Osteoblast (primary cell): ENCODE measurements at places on chromosomes 7 and 10.

- DNase-seq, result peak; percentile 11
Measured at GRCh38 chr7:28413011-28413410, 693 bp downstream of the CREB5 start.

DNA sequence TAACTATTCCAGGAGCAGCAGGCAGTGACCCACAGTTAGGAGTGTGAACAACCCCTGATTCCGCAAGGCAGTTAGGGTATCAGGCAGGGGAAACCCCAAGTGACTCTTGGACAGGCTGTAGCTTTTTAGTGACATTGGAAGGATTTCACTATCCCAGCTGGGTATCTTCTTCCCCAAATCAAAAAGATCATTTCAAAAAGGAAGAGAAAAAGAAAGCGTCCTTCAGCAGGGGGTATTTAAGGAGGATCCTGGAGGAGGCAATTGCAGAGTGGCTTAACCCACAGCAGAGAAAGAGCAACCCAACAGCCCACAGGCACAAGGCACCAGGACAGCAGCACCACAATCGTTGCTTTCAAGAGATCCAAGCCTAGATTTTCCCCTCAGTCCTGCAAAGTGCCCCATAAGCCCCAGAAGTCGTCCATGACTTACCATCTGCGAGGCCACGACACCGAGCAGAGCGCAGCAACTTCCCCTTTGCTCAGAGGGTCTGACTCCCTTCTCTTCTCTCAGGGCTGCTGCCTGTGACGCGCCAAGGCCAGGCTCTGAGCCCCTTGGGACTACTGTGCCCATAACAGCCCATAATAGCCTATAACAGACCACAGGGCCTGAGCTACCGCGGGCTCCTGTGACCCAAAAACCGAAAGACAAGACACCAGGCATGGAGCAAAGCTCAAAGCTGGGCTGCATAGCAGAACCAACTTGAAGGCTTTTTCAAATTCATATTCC is 19.8 kb downstream of the PIK3AP1 start:
- DNase-seq, result no peak

GRCh38 chr7:4302203-4302905 is 379.7 kb upstream of the FOXK1 start:
- DNase-seq, result peak; percentile 42

DNA sequence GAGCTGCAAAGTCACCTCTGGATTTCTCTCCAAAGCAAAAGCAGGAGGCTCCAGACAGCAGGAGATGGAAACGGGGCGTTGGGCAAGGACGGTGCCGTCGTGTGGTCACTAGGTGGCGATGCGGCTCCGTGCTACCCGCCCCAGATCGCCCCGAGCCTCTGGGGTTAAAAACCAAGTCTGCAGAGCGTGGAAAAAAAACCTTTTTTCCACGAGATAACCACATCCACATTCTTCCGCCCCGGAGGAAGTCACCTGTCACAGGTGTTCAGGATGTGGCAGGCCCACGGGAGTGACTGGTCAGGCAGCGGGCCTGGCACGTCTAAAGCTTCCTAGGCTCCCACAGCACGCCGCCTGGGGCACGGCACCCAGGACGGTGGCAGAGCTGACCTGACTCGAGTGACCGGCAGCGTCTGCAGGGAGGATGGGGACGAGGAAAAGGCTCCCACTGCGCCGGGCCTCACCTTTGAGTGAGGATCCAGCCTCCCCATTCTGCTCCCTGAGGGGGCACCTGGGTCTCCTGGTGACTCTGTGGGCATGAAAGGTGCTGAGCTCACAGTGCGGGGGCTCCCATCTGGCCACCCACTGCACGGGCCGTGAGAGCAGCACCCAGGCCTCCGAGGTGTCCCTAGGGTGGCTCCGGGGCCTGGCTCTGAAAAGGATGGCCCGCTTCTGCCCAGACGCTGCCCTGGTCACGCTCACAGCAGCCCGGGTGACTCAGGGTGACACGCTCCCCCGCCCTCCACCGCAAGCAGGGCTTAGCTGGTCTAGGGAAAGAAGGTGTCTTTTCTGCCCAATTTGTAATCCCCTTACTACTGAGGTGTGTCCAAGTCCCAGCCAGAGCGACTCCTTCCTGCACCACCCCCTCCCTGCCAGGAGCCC is 71.3 kb upstream of the TNRC18 start:
- peak; percentile 97 for DNase-seq

DNA sequence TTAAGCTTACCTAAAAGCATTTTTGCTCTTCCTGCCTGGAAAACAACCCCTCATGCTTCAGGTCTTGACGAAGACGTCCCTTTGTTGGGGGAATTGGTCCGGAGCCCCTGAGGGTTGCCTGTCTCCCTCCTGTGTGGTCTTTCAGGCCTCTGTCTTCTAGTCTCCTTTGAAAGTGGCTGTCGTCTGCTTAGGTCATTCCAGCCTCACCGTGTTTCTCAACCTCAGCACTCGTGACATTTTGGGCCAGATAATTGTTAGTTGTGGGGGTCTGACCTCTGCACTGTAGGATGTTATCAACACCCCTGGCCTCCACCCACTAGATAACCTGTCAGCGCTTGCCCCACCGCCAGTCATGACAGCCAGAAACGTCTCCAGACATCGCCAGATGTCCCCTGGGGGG is 219.1 kb downstream of the TCF7L2 start:
- DNase-seq, result no peak

DNA sequence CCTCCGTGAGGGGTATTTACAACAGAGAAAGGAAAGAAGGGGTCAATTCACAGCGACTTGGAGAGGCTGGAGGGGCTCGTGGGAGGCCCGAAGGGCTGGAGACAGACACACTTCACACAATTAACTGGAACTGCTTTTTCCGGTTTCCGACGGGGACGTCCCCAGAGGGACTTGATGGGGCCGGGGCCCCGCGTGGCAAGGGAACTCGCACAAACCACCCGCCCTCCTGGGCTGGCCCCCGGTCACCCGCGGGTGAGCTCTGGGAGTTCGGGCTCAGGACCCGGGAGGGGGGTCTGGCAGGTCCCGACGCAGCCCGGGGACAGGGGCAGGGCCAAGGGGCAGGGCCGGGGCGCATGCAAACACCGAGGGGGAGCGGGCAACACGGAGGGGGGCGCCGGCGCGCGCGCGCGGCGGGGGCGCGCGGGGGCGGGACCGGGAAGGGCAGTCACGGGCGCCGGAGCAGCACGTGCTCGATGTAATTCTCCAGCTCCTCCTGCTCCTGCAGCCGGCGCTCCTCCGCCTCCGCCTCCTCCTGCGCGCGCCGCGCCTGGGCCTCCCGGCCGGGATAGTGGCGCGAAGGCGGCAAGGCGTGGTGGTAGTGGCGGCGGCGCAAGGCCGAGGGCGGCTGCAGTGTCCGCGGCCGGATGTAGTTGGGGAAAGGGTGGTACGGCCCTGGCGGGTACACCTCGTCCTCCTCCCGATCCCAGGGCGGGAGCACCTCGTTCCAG is 2.7 kb downstream of the VGF start:
- DNase-seq, result peak; percentile 95

- no peak for DNase-seq
Measured at GRCh38 chr7:130822642-130823041, 88.6 kb upstream of the KLF14 start.

DNA sequence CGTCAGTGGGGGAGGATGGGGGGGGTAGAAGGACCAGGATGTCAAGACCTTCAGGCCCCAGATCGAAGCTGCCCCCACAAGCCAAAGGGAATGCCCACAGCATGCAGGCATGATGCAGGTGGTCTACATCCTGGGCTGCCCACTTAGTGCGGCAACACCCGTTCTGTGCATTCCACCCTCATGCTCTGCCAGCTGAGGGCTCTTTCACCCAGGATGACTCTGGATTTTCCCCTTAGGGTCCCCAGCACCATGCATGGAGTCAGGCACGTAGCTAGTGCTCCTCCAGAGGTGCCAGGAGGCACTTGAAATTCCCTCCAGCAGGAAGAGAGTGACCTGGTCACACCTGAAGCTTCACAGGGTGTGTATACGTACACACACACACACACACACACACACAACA is 66.2 kb downstream of the SH3PXD2A start:
- no peak for DNase-seq

DNA sequence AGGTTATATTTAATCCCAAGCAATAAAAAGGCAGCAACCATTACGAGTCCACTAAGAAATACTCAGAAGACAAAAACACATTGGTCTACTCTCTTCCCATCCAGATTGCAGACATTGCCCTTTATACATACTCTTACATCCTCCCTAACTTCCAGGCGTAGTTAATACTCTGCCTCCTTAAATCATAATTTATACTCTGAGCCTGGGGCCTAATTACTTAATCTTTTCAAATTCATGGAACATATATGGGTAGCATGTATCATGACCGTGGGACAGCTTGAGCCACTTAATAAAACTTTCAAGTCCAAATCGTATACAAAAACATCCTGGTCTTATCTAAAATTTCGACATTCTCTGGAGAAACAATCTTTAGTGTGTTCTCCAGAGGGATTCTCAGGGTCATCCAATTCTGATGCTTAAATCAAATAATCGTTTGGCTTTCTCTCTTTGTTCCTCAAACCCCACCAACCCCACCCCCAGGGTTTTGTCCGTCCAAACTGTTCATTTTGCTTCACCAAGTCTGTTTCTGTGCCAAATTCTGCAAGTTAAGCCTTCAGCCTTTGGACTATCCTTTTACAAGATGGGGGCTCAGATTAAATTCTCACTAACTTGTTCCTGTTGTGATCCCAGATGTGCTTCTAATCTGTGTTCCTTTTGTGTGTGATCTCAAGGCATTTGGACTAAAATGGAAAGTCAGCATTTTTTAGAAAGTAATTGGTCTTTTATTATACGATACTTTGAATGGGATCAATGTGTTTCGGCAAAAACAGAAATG is 86.4 kb downstream of the ADAM12 start:
- no peak for DNase-seq

- DNase-seq, result no peak
Measured at GRCh38 chr10:49093922-49094321, 21.4 kb downstream of the VSTM4 start.

- peak; percentile 66 for DNase-seq
Measured at GRCh38 chr7:151409667-151410404, at the start of gene WDR86. Gene WDR86 (minus strand): TSS chr7:151410038. CDS start chr7:151409589, 449 bp downstream.

DNA sequence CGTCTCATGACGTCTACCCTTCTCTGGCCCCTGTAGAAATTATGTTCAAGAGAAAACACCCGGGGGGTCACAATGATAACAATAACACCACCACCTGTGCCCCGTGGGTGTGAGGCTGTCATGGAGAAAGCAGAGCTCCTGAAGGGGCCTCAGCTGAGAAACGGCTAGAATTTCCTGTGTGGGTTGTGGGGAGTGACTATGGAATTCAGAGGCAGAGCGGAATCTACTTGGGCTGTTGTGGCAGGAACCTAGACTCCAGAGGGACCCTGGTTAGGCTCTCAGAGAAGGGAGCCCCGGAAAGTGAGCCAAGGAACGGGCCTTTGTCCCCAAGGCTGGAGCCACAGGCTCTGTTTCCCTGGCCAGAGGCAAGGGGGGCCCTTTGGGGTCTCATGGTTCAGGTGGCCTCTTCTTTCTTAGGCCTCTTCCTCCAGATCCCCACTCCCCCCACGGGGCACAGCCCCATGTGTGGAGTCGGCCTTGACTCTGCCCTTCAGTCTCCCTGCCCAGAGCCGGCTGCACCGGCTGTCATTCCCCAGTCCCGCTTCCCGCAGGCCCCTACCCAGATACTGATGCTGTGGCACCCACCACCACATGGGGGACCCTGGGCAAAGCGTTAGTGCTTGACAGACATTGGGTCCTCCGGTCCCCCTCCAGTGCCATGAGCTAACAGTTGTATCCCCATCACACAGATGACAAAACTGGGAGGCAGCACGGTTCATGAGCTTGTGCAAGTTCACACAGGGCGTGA is 6.5 kb upstream of the GIMAP8 start:
- DNase-seq, result no peak

GRCh38 chr7:130425796-130426195 is 15.0 kb downstream of the CEP41 start:
- no peak for DNase-seq

- no peak for DNase-seq
Measured at GRCh38 chr7:83504330-83504729, 144.6 kb downstream of the SEMA3E start.

DNA sequence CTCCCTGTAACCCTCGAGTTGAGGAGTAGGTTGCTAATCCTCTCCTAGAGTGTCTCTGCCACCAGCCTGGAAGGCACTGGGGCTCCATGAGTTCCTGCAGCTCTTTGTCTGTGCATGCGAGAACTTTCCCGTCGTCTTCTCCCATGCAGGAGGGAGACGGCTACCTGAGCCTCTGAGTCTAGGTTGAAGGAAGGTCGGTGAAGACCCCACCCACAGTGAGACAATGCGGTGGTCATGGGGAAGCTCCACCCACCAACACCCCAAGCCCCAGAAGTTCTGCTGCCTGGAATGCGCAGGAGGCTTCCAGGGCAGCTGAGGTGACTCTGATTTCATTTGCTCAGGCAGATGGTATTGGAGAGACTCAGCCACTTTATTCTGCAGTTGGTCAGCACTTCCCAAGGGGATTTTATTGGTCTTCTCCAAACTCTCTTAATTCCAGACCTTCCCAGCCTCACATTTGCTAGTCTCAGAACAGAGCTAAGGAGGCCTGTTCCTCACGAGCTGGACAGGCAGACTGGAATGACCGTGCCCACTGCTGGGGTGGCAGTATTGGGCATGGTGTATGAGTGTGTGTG is 36.5 kb downstream of the PTPRE start:
- no peak for DNase-seq

DNA sequence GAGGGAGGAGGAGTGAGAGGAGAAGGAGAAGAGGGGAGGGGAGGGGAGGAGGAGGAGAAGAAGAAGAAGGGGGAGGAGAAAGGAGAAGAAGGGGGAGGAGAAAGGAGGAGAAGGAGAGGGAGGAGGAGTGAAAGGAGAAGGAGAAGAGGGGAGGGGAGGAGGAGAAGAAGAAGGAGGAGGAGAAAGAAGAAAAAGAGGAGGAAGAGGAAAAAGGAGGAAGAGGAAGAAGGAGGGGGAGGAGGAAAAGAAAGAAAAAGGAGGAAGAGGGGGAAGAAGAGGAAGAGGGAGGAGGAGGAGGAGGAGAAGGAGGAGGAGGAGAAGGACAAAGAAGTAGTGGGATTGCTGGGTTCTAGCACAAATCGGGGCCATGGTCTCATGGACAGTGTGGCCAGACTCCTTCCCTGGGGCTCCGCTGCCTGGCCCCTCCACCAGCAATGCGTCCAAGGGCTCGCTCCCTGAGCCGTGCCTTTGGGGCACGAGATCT is 4.2 kb upstream of the MAFK start:
- no peak for DNase-seq

- DNase-seq, result peak; percentile 88
Measured at GRCh38 chr7:143395187-143396149, 13.2 kb downstream of the EPHA1 start.

GRCh38 chr7:2953588-2954407 is 89.9 kb downstream of the CARD11 start:
- DNase-seq, result no peak

DNA sequence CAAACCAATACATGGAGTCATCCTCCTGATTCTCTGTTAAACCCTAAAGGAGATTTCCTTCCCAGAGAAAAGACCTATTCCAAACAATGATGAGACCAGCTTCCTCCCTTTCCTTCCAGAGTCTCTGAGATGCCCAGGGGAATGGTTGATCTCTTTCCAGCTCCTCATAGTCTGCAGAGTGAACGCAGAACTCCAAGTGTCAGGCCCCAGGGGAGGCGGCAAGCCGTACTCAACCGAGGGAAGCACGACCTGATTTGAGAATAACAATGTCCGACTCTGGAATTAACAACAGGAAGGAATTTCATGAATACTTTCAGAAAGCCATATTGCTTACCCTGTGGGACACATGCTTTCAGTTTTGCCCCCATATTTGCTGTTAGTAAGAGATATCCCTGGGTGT is 241.7 kb upstream of the GLI3 start:
- DNase-seq, result no peak

- DNase-seq, result peak; percentile 81
Measured at GRCh38 chr7:14016950-14017349, 27.5 kb upstream of the ETV1 start.
